Stimulated activated CD8-positive, alpha-beta memory T cell treated with anti-CD3 and anti-CD28 coated beads, Interleukin-4, amount 100 ng/mL, for 1 hour (primary cell): ENCODE measurements at places on chromosomes 16 and 17.

DNA sequence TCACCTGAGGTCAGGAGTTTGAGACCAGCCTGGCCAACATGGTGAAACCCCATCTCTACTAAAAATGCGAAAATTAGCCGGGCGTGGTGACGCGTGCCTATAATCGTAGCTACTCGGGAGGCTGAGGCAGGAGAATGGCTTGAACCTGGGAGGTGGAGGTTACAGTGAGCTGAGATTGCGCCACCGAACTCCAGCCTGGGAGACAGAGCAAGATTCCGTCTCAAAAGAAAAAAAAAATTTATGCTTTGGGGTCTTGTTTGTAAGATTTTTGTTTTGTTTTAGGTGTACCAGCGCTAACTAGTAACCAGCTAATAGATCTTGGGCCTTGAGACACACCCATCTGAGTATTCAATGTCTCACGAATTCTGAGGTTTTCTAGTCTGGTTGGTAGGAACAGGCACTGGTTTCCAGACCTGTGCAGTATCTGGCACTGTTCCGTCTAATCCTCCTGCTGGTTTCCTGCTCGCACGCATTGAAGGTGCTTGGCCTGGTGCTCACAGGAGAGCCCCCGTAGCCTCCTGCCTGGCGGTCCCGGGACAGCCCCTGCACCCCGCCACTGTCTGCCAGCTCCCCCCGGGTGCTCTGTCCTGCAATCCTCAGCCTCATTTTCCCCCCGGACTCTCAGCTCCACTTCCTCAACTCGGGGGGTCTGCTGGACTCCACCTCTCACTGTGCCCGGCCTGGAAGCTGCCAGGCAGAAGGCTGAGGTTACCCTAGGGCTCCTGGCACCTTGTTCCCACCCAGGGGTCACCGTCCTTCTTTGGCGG lies 10.6 kb upstream of the DUS1L start:
- DNase-seq, result no peak

GRCh38 chr16:89023151-89023551 lies 46.1 kb upstream of the CBFA2T3 start:
- DNase-seq, result no peak

GRCh38 chr16:52680993-52681392 lies 134.1 kb upstream of the TOX3 start:
- DNase-seq, result no peak

DNA sequence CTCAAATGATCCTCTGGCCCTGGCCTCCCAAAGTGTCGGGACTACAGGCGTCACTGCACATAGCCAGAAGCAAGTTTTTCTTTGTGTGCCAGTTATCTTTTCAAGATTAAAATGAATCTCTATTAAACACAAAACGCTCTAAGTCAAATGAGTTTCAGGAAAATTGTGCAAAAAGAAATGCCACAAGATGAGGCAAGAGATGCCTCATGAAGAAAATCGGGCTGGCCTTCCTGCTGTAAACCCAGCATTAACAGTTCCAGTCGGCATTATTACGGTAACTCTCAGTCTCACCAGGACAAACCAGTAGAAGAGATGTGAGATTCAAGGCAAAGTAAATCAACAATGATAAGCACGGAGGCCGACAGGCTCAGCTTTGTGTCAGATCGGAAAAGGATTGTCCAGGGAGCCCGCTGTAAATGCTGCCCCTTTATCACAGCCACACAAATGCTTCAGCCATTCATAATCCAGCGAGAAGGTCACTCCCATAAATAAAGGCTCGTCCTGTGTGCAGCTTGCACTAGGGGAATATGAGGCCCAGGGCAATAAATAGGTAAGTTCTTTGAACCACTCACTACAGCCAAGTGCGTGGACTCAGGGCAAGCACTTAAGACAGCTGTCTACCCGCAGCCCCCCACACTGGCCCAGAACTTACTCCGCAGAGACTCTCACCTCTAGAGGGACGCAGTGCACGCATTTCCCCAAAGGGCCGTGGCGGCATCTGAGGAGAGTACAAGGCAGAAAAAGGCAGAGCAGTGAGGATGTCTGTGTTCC lies 27.2 kb downstream of the NPLOC4 start:
- DNase-seq, result no peak

GRCh38 chr16:85204242-85205010 lies 92.2 kb upstream of the CIBAR2 start:
- DNase-seq, result no peak

DNA sequence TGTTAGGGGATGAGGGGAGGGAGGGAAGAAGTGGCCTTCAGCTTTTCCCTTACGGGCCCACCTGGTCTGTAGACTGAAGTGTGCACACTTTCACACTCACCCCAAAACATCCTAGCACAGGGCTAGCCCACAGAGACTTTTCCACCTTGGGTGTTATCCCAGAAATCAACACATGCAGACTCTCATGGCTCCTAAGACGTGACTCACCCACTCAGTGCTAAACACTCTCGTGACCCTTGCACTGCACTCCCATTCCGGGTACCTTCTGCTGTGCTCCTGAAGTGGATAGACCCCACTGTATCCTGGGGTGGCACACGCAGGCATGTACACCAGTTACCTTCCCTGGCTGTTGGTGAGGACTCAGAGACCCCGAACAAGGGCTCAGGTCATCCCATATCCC lies 23.0 kb upstream of the ABCC3 start:
- DNase-seq, result no peak

- DNase-seq, result no peak
Observed at GRCh38 chr17:75594499-75595283, 7.1 kb downstream of the MYO15B start.

DNA sequence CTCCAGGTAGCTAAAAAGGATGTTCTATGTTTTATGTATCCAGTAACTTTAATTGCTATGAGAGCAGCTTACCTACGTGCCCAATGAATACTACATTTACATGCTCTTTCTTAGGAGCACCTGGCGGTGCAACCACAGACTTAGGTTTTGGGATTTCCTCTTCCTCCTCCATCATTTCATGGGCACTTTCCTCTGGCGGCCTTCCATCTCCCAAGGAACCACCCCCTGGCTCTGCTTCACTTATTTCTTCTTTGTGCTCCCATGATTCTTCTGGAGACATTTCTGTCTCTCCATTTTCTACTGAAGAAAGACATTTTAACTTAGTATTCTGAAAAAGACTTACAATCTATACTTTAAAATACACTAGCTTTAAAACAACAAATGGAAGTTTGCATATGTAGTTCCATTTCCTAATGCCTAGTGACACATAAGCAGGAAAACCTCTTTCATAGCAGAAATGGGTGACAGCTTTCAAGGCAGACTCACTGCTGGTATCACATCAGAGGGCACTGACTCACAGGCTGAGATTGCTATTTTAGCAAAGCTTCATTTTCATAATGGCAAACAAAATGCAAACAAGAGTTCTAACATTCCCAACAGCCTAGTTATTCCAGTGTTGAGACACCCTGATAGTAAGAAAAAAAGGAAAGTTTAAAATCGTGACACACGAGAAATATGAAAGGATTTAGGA lies 19.1 kb downstream of the GSPT1 start:
- no peak for DNase-seq

- DNase-seq, result no peak
Observed at GRCh38 chr16:17470908-17471718, at the start of gene XYLT1. Gene XYLT1 (minus strand): TSS chr16:17470960. CDS start chr16:17470796, 164 bp downstream.

DNA sequence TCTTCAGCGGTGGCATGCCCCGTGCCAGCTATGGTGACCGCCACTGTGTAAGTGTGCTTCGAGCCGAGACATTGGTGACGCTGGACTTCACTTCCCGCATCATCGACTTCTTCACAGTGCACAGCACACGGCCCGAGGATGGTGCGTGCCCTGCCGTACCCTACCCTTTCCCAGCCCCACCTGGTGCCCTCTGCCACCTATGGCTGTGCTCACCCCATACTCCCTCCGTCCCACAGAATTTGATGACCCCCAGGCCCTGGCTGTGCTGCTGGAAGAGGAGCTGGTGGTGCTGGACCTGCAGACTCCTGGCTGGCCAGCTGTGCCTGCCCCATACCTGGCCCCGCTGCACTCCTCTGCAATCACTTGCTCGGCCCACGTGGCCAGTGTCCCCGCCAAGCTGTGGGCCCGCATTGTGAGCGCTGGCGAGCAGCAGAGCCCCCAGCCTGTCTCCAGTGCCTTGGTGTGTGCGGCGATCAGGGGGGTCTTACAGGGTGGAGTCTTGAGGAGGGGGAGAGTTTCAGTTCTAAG lies 9.5 kb downstream of the LLGL1 start:
- no peak for DNase-seq

DNA sequence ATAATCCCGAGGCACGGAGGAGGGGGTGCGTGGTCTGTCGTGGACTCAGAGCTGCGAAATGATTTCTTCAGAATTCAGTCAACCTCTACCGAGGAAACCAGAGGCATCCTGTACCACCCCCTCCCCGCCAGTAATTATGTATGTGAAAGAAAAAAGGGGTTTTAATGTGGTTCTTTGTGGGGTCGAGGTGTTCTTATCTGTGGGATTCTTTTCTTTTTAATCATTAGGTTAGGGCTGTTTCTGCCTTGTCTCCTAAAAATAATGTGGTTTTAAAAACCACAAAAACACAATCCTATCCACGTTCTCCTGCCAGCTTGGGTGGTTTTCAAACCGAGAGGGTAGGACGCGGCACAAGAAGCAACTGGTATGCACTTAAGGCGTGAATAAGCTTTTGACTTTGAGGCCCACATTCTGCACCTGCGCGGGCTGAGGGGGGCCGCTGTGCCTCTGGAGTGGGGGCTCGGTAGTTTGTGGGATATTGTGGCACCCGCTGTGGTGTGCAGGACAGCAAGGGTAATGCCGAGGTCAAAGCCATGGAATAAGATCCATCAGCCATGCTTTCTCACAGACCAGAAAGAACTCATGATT lies 1.0 kb downstream of the SLC47A1 start:
- no peak for DNase-seq

DNA sequence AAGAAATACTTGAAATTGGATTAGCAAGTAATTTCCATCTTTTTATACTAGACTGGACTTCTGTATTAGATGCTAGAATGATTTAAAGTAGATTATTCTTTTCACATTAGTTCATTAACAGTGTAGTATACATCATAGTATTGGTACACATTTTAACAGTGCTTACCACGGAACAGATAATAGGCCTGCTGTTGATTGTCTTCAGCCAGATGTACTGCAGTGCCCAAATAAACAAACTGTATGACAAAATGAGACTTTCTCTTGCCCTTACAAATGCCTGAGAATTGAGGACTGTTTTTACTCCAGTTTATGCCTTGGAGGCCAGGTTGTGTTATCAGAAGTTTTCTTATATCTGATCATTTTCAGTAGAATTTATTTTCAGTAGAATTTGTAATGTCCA lies 631 bp downstream of the EVI2A start:
- no peak for DNase-seq

- DNase-seq, result no peak
Observed at GRCh38 chr16:20318437-20318836, 8.9 kb downstream of the GP2 start.

- DNase-seq, result no peak
Observed at GRCh38 chr16:20147091-20147490, 73.4 kb upstream of the GPR139 start.

GRCh38 chr16:79714440-79714839 lies 113.9 kb upstream of the MAF start:
- DNase-seq, result no peak

GRCh38 chr16:17448640-17449638 lies 21.8 kb downstream of the XYLT1 start:
- no peak for DNase-seq

DNA sequence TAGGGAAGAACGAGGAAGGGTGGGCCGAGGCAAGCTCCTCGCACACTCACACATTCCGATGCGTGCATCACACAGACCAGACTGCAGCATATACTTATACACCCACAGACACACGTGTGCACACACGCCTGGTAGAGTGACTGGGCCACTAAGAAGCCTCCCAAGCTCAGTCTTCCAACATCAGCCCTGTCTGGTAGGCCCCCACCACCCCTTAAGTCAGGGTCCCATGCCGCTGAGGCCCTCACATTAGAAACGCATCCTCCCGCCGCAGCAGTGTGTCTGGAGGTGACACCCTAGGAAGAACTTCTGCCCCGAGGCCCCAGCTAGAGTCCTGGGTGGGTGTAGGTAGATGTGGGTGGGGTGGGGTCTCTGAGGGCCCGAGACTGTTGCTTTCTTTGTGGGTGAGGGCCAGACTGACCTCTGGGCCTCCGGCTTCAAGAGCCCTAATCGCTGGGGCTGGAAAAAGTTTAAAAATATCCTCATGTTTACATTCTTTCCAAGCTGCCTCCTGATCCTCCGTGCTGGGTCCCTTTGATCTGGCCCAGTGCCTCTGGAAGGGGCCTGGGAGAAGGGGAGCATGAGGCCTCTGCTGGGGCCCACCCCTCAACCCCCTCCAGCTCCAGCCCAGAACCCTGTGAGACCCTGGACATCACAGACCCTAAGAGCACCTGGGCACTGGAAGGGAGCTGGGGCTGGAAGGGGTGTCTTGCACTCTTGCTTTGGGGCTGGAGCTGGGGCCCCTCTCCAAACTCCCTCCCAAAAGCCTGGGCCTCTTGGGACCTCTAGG lies 13.6 kb downstream of the CDH16 start:
- DNase-seq, result no peak

- DNase-seq, result no peak
Observed at GRCh38 chr17:81159611-81160265, 5.6 kb upstream of the PVALEF start.

DNA sequence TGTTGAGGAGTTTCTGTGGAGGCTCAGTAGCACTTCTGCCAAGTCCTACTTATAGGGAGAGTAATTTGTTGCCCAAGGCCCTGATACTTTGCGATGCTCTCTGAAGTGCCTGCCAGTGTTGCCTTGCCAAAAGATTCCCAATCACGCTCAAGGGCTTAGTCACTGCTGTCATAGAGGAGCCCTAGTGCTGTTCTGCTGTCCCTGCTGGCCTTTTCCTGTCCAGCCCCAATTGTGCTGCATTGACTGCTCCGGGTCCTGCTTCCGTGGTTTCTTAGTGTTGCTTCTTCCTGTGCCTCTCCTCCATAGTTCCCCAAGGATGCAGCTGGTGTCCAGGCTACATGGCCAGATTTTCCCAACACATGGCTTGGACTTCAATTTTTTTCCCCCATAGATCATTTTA lies 13.9 kb downstream of the NUP93 start:
- DNase-seq, result no peak

DNA sequence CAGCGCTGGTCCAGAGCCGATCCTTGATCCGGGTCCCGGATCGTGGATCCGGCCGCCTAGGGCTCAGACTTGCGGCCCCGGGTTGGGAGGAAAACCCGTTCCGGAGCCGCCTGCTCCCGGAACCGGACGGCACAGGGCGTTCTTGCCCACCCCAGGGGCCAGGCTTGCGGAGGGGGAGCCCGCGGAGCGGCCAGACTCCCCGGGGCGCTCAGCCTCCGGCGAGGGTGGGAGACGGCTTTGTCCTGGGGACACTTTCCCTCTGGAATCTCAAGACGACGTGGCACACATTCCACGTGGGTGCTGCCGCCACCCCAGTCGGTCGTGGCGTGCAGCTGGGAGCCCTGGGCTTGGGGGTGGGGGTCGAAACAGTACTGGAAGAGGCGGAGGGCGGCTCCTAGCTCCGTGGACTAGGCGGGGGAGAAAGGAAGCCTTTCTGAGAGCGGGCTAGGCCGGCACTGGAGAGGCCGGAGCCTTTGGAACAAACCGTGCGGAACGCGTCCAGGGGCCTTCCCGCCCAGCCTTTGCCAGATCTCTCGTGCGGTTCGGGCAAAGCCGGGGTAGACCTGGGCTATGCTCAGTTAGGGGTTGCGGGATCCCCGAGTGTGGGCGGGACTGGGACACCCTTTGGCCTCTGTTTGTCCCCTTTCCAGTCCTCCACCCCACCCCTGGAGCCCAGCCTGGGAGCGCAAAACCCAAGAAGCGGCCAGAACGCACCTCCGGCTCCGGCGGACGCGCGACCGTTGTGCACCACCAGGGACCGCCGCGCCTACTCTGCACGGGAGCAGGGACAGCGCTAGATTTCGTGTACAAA lies 26.5 kb downstream of the SREBF1 start:
- no peak for DNase-seq
